ENCODE measurements at places on chromosomes 7 and 10. TPM values are rescaled to one million over a fixed set of nuclear protein-coding genes. Genes with fewer than 3 reads are reported as not detected.

- DNase-seq: no peak
These were observed 598 bp downstream of the SLC16A12 start for GRCh38 chr10:89534826-89535166.

Gene PLAC9
- 27.7 TPM for polyA plus RNA-seq

GRCh38 chr10:10589540-10590303 is 427.9 kb upstream of the CELF2 start:
- no peak for DNase-seq

DNA sequence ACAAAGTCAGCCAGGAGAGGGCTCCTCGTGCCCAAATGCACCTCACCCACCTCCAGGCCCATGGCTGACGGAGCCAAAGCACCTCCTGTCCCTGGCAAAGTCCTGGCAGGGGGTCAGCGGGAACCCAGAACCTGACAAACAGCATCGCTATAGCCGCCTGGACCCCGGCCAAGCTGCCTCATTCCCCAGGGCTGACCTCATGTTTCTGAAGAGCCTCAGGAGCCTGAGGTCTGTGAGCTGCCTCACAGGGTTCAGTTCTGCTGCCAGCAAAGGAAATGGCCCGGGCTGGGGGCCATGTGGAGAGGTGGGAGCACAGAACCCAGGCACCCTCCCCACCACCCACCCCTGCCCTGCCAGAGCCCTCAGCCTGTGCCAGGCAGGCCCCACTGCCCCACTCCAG is 4.2 kb upstream of the NANOS1 start:
- peak; percentile 11 for DNase-seq

Gene DPY19L1
- 34.2 TPM for polyA plus RNA-seq

Gene ING3
- polyA plus RNA-seq: 38.2 TPM

Gene SKIDA1
- polyA plus RNA-seq: 11.9 TPM

Gene NPSR1
- 0.21 TPM for polyA plus RNA-seq

DNA sequence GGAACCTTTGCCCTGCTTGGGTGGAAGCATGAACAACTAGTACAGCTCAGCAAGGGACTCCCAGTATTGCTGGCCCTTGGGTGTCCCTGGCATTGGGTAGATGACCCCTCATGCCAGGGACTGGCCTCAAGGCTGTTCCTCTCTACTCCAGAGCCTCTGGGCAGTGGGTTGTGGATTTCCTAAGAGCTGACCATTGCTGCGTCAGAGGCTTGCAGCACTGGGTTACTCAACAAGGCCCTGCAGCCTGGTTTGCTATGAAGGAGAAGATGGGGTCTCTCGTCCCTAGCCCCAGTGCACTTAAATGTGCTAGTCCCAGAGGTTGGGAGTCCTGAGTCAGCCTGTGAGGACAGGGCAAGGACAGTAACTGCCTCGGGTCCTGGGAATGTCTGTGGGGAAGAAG is 2.5 kb downstream of the VSIR start:
- no peak for DNase-seq

DNA sequence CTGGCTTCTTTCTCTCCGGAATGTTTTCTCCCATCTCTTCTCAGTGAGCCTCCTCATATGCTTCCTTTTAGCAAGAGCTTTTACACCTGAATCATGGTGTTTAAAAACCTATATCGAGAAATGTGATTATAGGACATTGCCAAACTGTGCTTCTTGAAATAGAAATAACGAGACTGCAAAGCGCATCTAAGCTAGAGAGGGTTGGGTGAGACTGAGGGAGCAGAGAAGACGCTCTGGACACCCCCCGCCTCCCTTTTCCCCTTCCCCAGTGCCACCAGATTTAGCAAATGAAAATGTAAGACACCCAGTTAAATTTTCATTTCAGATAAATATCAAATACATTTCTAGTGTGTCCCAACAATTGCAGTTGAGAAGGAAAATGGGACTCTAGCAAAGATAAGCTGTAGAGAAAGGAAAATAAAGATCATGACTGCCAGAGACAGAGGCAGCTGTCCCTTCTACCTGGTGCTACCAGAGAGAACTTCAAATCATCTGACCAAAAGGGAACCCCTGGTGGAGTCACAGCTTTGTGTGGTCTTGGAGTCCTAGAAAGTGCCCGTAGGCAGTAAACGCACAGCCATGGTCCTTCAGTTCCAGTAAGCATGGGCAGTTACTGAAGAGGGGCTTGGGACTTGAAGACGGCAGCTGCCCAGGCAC is 14.6 kb downstream of the GSDME start:
- DNase-seq: no peak

DNA sequence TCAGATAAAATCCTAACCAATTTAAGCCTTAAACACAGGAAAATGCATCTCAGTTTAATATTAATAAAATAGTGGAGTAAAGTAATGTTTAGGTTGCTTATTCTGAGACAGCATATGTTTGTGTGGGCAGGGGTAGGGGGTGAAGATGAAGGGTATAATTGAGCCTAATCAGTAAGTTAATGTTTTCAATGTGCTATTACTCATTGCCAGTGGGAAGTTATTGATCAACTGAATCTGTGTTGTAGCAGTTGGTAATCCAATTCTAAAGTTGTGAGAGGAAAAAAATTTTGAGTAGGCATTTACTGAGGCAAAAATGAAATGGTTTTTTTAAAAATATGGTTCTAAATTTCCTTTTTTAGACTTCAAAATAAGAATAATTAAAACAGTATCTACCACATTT is 16.5 kb downstream of the CFAP69 start:
- DNase-seq: no peak

GRCh38 chr7:41466760-41467384 is 236.0 kb downstream of the INHBA start:
- no peak for DNase-seq

Gene LFNG
- 37.5 TPM for polyA plus RNA-seq

DNA sequence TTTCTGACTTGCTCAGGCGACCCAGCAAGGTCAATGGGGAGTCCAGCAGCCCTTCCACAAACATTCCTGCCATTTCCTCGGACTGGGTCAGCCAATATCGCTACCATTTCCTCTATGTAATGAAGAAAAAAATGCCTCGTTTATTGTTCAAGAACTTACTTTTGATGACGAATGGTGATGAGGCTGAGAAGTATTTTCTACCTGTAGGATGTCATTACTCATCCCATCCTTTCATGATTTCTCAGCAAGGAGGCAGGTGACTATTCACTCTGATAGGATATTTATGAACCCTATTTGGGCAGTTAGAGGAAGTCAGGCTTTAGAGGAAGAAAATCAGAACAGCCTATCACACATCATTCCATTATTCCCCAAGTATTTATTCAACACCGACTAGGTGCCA is 178.6 kb downstream of the FANK1 start:
- no peak for DNase-seq

DNA sequence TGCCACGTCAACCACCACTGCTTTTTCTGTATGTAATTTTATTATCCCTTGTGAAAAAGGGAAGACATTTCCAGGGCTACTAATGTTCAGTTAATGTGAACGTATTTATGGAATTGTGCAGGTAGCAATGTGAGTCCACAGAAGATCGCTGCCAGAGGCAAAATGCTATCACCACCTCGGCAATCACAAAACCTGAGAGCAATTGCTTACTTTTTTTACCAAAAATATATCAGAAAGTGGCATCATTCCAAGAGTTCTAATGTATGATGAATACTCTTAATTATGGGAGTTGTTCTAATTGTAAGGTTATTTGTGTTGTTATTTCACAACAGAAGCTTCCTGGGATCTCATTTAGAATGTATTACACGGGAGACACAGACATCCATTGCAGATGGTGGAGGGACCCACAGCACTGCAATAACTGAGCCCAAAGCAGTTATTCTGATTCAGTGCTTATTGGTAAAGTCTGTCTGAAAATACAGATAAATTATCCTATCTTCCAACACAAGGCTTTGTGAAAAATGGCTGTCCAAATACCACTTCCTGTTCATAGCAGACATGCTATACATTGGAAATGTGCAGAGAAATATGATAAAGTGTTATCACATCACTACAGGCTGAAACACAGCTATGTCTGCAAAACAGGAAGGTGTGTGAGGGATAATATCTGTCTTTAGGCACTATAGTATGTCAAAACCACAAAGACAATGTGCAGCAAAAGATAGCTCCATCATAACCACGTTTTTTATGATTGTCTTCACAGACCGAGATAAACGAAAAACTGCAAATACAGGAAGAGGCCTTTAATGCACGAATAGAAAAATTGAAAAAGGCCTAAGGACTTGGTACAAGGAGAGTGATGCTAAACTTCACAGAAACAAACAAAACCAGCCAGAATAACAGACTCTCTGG is 102.7 kb downstream of the CABCOCO1 start:
- DNase-seq: no peak

Gene RAPGEF5
- polyA plus RNA-seq: 36.1 TPM

Gene GATAD1
- polyA plus RNA-seq: 35.1 TPM

Gene NKX1-2
- not detected for polyA plus RNA-seq

DNA sequence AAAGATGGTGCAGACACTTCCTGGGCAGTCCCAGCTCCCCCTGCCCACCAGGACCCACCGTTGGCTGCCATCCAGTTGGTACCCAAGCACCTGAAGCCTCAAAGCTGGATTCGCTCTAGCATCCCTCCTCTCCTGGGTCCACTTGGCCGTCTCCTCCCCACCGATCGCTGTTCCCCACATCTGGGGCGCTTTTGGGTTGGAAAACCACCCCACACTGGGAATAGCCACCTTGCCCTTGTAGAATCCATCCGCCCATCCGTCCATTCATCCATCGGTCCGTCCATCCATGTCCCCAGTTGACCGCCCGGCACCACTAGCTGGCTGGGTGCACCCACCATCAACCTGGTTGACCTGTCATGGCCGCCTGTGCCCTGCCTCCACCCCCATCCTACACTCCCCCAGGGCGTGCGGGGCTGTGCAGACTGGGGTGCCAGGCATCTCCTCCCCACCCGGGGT is 14.5 kb upstream of the LIMK1 start:
- DNase-seq: no peak

GRCh38 chr7:2034291-2035201 is 198.2 kb downstream of the MAD1L1 start:
- DNase-seq: no peak

Gene DOCK1
- 62.5 TPM for polyA plus RNA-seq

Gene SHTN1
- polyA plus RNA-seq: 20.7 TPM

Gene TEX47
- polyA plus RNA-seq: not detected

- DNase-seq: no peak
These were observed 342.1 kb downstream of the GRID1 start for GRCh38 chr10:86024281-86025041.

- DNase-seq: no peak
These were observed 15.5 kb upstream of the SLC18A3 start for GRCh38 chr10:49594594-49594993.

Gene CEP55
- polyA plus RNA-seq: 12.2 TPM

- no peak for DNase-seq
These were observed 615.1 kb downstream of the SUGCT start for GRCh38 chr7:40749877-40750276.

DNA sequence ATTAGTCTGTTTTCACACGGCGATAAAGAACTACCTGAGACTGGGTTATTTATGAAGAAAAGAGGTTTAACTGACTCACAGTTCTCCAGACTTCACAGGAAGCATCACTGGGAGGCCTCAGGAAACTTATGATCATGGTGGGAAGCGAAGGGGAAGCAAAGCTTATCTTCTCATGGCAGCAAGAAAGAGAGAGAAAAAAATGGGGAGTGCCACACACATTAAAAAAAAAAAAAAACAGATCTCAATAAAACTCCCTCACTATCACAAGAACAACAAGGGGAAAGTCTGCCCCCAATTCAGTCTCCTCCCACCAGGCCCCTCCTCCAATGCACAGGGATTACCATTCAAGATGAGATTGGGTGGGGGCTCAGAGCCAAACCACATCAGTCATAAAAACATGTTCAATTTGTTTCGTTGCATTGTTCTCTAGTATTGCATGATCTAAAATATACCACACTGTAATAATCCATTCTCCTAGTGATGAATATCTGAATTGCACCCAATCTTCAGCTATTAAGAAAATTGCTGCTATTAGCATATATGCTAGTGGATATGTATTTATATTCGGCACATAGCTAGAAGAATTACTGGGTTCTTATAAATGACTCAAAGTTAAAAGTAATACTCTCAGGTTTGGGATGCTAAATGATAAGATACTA is 328.9 kb upstream of the KCND2 start:
- DNase-seq: no peak

GRCh38 chr7:79317728-79318127 is 135.7 kb downstream of the MAGI2 start:
- no peak for DNase-seq

GRCh38 chr7:120869700-120870099 is 11.8 kb upstream of the TSPAN12 start:
- no peak for DNase-seq

Gene CYP3A7
- 0.91 TPM for polyA plus RNA-seq

- DNase-seq: no peak
These were observed 151.1 kb downstream of the DKK1 start for GRCh38 chr10:52465202-52465601.

Measured in renal cortex interstitium (tissue), 15 donors.